Stimulated activated CD4-positive, alpha-beta T cell treated with anti-CD3 and anti-CD28 coated beads, TNF-alpha, amount 100 ng/mL, for 48 hours (primary cell): ENCODE measurements at places on chromosomes 5 and 9.

DNA sequence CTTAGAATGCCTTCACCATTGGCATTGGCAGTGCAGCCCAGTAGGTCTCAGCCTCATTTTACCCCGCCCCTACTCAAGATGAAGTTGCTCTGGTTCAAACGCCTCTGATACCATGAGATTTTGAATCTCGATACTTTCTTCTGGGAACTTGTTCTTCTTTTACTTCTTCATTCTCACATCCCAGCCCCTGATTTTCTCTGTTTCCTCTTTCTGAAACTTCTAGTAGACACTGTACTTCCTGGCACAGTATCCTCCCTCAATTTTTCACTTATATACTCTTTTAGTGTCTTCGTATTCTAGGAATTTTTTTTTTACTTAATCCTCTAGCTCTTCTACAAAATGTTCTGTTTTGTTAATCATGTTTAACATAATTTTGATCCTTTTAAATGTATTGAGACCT, 13.1 kb upstream of the ZNF79 start:
- DNase-seq: no peak

DNA sequence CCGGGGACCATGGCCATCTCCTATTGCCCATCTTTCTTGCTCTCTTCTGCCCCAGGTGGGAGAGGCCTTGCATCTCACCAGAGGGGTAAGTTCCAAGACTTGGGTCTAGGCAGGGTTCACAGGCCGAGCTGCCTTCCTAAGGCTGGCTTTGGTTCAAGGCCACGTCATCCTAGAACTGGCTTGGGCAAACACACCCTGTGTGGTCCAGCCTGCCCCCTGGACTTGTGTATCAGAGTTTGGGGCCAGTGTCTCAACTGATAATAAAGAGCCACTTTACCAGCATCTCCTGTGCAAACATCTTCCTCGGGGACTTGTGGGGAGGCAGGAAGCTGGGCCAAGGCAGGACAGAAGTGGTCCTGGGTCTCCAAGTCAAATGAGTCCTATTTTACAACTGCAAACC, 17.8 kb downstream of the BOD1 start:
- no peak for DNase-seq

DNA sequence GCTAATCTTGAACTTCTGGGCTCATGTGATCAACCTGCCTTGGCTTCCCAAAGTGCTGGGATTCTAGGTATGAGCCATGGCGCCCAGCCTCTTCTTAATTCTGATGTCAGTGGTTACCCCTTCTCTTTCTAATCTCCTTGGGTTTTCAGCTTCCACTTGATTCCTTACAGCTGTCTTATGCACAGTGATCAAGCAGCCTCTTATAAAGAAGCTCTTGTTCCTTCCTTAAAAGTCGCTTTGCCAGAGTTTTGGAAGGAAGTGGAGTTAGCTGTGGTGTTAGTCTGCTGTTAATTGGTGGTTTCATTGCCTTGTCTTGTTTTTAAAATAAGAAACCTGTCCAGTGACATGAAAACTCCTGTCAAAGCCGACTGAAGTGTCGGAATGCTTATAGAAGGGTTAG, 128.1 kb upstream of the CACNA1B start:
- DNase-seq: no peak

- DNase-seq: no peak
Measured at GRCh38 chr9:83133316-83133715, 70.4 kb upstream of the RASEF start.

DNA sequence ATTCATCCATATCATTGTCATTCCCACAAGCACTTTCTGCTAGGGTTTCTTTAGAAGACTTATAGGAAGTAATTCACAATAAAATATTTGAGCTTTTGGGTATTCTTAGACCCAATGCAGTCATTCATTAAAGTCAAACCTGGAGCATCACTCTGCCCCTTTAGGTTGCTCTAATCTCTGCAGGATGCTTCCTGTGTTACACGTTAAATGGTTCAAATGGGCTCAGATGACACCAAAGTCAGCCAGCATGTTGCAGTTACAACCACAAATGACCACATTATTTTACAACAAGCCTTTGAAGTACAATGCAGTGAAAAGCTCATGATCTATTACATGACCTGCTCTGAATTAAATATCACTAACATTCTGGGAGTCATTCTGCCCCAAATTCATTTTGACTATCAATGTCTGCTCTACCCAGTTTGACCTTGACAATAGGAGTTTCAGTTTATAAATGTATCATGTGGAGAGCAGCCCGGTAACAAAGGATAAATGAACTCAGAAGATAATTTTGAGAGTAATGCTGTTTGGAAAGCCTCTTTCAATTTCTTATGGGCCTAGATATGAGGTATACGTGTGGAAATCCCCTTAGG, 668.6 kb upstream of the DMAC1 start:
- no peak for DNase-seq

- no peak for DNase-seq
Measured at GRCh38 chr5:858726-859125, 7.9 kb upstream of the ZDHHC11 start.

- no peak for DNase-seq
Measured at GRCh38 chr5:92635001-92635461, 946.0 kb downstream of the NR2F1-AS1 start.

GRCh38 chr9:109037946-109038715, 24.8 kb upstream of the CTNNAL1 start:
- no peak for DNase-seq

DNA sequence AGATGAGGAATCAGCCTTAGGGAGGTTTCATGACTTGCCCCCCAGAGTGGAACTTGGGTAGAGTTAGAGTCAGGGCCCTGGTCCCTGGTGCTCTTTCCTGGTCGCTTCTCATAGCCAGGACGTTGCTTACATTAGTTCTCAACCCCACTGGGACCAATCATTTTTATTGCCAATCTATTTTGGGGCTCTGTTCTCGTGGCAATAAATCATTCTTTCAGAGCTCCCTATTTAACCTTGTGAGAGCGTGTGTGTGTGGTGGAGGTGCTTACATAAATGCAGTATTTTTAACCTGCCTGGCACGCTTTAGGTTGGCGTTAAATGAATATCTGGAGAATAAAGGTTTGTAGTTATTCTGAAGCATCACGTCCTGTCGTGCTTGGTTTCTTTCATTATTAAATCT, 4.1 kb downstream of the TRIO start:
- DNase-seq: no peak
